ENCODE measurements at places on chromosomes 12 and 14.

DNA sequence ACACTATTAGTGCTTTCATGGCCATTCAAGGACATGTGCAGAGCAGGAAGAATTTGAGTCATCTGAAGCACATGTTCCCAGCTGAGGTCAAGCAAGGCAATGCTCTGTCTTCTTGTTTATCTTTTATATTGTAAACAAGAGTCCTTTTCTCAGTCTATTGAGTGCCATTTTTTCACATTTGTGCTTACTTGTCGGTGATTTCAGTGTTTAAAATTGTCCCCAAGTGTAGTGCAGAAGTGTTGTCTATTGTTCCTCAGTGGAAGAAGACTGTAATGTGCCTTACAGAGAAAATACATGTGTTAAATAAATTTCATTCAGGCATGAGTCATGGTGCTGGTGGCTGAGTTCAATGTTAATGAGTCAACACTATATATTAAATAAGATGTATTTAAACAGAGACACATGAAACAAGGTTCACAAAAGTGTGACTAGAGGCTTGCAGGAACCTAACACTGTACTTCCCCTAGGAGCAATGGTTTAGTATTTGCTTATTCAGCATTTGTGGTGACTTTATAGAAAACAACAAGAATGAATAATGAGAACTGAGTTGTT, 391.1 kb downstream of the LRIG3 start:
- DNase-seq = no peak

DNA sequence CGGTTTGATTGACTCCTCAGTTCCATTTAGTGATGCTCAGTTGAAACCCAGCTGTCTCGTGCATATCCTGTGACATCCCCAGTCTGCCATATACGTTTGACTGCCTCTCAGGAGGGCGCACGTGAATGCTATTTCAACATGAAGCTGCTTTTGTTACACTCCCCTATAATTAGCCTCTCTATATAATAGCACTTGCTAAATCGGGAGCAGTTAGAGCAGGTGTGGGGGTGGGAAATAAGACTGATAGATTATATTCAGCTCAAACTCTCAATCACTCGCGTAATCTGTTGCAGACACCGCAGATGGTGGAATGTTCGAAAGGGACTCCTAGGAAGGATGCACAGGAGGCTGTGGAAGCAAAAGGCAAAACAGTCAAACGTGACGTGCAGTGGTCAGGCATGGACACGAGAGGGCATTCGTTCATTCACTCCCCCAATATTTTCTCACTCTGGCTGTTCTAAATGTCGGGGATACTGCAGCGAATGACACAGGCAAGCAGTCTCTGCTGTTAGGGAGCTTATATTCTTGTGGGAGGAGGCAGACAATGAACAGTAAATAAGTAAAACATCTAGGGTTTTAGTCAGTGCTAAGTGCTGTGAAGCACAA, 29.8 kb downstream of the KCNA1 start:
- DNase-seq = no peak

- DNase-seq = no peak
Observed at GRCh38 chr14:32403688-32404087, 74.6 kb downstream of the AKAP6 start.

- DNase-seq = no peak
Observed at GRCh38 chr14:99123208-99123870, 148.7 kb downstream of the BCL11B start.

GRCh38 chr14:76993752-76994151, 34.8 kb downstream of the IRF2BPL start:
- no peak for DNase-seq

DNA sequence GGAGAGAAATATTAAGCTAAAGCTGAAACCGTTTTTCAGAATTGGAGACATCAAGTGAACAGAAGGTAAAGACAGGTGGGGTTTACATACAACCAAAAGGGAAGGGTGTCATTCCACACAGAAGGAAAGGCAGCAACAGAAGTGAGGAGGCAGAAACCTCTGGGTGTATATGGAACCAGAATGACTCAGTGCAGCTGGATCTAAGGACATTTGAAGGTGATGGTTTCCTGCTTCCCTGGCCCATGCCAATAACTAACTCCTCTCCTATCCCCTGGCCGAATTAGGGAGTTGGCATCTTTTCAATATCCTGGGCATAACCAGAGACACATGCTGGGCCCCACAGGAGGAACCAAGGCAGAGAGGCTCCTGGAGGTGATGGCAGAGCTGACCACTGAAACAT, 8.4 kb downstream of the NCKAP5L start:
- DNase-seq = no peak
